ENCODE measurements at places on chromosomes 7 and 10.

- no peak for DNase-seq
These were observed 30.0 kb downstream of the ARHGAP22 start for GRCh38 chr10:48574817-48575380.

- no peak for DNase-seq
These were observed 37.7 kb downstream of the ARHGAP19 start for GRCh38 chr10:97254694-97255093.

GRCh38 chr7:124152859-124153692, 120.2 kb upstream of the TMEM229A start:
- no peak for DNase-seq

- DNase-seq = no peak
These were observed 23.9 kb upstream of the ZNF716 start for GRCh38 chr7:57425969-57426628.

GRCh38 chr10:120586471-120586872, 129.4 kb downstream of the PLPP4 start:
- no peak for DNase-seq

- no peak for DNase-seq
These were observed 10.7 kb downstream of the XPNPEP1 start for GRCh38 chr10:109912335-109913281.

GRCh38 chr7:150566123-150566522, 1.1 kb upstream of the GIMAP4 start:
- no peak for DNase-seq

DNA sequence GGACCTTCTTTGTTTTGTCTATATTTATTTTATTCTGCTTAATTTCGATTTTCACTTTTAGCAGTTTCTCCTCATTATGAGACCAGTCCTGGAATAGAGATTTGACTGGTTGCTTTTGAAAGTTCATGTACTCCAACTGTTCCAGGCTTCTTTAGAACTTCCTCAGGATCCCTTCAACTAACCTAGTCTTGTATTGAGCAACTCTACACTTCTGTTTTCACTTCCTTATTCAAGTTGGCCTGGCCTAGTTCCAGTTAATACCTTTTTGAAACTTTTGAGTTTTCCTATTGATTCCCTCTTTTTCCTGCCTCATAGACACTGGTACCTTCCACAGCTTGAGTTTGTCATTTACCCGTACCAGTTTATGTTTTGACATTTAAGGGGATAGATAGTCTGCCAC, 421.7 kb downstream of the ATRNL1 start:
- DNase-seq = no peak

- no peak for DNase-seq
These were observed 148.0 kb downstream of the ANKRD7 start for GRCh38 chr7:118372530-118372929.

DNA sequence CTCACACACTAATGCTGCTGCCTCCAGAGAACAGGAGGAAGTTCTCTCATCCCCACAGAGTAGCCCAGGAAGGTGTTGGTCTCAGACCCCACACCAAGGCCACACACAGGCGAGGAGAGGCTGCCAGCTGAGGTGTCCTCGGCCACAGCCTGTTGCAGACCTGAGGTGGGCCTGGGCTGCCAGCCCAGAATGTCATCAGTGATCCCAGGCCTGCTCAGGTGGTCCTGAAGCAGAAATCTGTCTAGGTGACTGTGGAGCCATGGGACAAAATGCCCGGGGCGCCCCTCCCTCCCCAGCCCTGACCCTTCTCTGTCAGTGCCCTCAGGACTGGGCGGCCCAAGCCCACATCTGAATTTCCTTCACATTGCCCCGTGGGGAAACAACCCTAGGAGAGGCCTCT, 43.5 kb upstream of the LRRC4 start:
- no peak for DNase-seq

DNA sequence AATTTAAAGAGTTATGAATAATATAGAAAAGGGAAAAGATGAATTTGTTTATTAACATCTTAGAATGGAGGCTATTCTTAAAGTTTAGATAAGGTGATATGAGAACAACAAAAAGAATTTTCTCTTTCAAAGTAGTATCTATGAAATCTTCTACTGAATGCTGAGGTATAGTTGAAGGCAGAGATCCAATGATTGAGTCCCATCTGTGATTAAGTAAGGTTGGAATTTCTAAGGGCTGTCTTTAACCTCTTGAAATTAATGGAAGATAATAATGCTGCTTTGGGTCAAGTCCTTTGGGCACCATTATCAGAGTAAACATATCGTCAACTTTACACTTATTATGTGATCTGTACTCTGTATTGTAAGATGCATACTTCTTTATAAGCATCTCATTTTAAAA, 307.9 kb downstream of the PRKG1 start:
- no peak for DNase-seq

GRCh38 chr10:30816820-30817171, 187.2 kb upstream of the LYZL2 start:
- no peak for DNase-seq

DNA sequence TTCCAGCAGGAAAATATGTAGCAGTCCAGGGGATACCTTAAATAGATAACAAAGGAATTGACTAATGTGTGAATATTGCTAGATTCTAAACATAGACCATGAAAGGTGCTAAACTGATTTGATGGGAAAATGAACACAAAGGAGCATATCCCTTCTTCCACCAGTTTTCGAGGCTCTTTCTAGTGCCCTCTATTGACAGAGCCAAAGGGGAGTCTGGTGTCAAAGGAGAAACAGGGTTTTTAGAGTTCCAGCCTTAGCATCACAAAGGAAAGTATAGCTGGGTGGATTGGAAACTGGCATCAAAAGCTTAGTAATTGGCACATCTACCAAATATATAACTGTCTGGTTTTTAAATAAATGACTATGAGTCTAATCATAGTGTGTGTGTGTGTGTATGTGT, 636.8 kb downstream of the ETV1 start:
- DNase-seq = no peak

GRCh38 chr7:139575338-139575680, 51.8 kb downstream of the CLEC2L start:
- DNase-seq = no peak

DNA sequence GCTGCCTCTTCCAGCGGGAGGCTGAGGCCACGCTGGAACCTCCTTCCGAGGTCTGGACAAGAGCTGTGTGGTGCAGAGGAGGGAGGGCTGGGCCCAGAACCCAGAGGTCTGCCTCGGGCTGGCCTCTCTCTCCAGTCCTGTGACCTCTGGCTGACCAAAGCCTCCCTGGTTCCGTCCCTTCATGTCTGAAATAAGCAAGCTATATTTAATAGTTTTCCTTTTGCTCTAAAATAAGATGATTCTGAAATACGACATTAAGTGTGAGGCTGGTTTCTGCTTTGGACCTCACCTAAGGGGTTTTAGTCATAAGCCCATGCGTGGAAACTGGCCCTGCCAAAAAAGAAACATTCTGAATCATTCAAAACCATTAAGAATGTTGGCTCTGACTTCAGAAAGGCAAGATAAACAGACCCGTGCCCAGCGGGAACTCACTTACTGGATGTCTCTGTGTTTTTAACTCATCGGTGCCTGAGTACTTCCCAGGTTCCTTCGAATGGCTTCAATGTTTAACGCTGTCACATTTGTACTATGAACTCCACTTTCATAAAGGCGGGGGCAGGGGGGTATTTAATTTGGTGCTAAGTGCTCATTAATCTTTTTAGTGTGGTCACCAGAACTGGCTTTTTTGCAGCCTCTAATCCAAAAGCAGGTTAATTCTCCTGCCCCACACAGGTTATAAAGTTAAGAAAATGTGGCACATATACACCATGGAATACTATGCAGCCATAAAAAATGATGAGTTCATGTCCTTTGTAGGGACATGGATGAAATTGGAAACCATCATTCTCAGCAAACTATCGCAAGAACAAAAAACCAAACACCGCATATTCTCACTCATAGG, 157.5 kb upstream of the KLF14 start:
- no peak for DNase-seq

DNA sequence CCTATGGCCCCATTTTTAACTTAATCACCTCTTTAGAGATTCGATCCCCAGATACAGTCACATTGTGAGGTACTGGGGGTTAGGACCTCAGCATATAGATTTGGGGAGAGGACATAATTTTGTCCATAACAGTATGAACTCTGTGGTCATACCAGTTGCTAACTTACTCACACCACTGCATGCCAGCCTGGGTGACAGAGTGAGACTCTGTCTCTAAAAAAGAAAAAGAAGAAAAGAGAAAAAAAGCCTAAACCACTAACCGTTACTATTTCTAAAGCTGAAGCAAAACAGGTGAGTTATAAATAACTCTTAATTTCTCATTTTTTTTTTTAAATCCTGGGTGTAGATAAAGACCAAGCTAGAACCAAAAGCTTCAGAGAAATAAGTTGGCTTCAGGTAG, 155.1 kb upstream of the AUTS2 start:
- no peak for DNase-seq

- no peak for DNase-seq
These were observed 26.1 kb upstream of the BHLHA15 start for GRCh38 chr7:98185101-98185500.

DNA sequence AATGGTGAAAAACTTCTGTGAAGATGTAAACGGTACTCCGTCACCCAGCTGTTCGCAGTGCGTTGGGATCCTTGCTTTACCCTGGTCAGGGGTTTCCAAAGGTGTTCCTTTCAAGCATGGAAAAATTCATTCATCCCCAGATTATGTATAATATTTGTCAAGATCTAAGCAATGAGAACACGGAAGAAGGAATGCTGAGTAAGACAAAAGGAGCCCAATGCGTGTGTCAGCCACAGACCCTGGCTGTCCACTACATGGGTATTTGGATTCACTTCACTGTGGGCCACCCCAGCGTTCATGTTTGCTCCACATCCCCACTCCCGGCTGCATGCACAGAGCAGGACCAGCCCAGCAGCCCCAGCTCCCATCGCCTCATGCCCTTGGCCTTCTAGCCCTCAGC, 241.3 kb upstream of the CELF2 start:
- DNase-seq = no peak

GRCh38 chr10:63703113-63703670, 182.0 kb downstream of the REEP3 start:
- no peak for DNase-seq

DNA sequence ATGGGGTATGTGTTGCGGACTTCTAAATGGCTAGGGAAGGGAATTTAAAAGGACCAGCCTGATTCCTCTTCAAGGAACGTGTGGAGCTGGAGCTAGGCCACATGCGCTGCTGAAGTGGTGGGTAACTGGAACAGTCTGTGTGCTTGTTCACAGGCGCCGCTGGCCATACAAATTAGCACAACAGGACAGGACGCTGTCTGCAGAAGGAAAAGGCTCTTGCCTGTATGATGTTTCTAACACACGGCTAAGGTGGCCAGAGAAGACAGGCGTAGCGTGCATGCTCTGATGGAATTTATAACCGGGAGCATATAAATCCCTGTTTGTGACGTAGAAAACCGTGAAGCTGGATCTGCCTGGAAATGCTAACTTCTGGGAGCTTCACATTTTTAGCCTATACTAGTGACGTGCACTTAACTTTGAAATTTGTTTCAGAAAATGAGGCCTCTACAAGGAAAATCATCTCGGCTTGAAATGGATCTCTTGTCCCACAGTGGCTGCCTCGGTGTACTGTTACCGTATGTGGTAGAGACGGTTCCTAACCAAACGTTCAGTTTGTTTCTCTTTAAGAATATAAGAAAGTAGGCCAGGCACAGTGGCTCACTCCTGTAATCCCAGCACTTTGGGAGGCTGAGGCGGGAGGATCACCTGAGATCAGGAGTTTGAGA, 569.4 kb downstream of the PTPRN2 start:
- DNase-seq = no peak

DNA sequence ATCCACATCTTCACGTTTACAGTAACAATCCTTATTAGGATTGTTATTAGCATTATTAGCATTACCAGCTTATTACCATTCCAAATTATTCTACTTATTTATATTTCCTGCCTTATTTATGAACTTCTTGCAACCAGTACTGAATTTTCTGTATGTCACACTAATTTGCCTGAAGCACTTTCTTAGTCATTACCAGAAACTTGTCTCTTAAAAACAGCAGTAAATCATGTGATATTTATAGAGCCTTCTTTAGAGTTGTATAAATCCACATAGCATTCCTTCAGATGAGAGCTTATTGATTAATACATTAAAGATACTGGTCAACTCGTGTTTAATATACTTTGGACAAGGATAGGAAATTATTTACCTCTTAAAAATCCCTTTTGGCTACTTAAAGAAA, 618.6 kb downstream of the SUGCT start:
- no peak for DNase-seq

DNA sequence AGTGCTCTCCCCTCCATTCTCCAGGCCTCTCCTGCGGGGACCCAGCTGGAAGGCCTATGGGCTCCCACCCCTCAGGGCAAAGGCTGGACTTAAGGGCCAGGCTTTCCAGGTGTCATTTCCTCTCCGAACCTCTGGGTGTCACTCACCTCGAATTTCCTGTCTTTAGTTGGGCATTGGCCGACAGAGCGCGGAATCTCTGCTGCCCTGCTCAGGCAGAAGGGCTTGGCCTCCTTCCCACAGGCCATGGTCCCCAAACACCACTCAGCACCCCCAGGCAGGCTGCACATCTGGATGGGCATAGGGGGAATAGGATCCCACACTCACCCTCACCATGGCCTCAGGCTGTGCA, 212.9 kb downstream of the CCSER2 start:
- DNase-seq = no peak

GRCh38 chr10:90579602-90580242, 278.1 kb downstream of the HTR7 start:
- DNase-seq = peak; percentile 22

GRCh38 chr10:116105264-116105663, 167.7 kb downstream of the GFRA1 start:
- no peak for DNase-seq

DNA sequence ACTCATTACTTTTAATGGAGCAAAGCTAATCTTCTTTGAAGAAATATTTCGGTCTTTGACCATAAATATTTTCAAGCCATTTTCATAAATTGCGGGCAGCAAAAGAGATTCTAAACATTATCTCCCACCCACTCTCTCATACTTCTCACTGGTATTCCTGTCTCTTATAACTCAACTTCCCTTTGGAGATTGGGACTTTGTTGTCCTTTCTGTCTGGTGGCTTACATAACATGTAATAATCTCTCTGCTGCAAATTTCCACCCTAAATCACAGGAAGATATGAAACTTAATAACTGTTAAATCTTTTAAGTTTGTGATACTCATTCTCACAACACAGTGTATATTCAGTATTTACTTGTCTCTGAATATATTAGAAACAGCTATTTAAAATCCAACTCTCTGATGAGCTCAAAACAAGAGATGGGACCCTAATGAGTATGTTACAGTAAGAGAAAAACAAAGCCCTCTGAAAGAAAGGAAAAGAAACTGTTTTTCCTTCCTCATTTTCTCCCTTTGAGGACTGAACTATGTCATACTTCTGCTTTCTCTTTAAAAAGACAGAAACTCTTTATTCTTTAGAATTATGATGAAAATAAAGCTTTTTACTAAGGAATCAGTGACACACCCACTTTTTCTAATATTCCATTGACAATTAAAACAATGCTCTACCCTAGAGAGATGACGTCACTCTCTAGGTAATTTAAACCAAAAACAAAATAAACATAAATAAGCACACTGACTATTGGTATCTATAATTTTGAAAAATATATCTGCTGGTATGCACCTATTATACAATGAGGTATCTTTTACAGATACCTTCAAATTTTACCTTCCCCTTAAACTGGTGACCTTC, 14.7 kb downstream of the CALCR start:
- no peak for DNase-seq

- no peak for DNase-seq
These were observed 26.7 kb upstream of the COL1A2 start for GRCh38 chr7:94367949-94368348.
